Liver (tissue), 10 donors: ENCODE measurements at places on chromosomes 6 and 20. TPM values are rescaled to one million over a fixed set of nuclear protein-coding genes. Genes with fewer than 3 reads are reported as not detected.

The BFSP1 gene
- 0.17 TPM for total RNA-seq

The CGA gene
- not detected for total RNA-seq

The PEX6 gene
- 20.7 TPM for total RNA-seq

The REM1 gene
- total RNA-seq = 0.17 TPM

The CYP21A2 gene
- 1.7 TPM for total RNA-seq

The TRIM38 gene
- 2.9 TPM for total RNA-seq

The DUSP15 gene
- total RNA-seq = 0.61 TPM

The KCNQ2 gene
- total RNA-seq = not detected

The RFX6 gene
- total RNA-seq = not detected

The PCMTD2 gene
- total RNA-seq = 74.4 TPM

DNA sequence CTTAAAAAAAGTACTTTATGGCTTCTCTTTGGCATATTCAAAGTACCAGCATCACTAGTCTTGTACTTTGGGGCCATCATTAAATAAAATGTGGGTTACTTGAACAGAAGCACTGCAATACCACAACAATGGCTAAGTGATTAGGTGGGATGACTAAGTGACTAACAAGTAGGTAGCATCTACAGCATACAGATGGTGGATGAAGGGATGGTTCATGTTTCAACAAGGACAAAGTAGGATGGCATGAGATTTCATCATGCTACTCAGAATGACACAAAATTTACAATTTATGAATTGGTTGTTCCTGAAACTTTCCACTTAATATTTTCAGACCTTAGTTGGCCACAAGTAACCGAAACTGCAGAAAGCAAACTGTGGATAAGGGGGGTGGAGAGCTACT is 7.7 kb downstream of the MPC1 start:
- H3K4me3 ChIP-seq = no peak overlapping the region
- H3K27me3 ChIP-seq = no peaks in the 10 kb centered on the region
- peaks cover 22% of the 10 kb centered on the region for H3K4me1 ChIP-seq
- H3K36me3 ChIP-seq = no peaks in the 10 kb centered on the region

DNA sequence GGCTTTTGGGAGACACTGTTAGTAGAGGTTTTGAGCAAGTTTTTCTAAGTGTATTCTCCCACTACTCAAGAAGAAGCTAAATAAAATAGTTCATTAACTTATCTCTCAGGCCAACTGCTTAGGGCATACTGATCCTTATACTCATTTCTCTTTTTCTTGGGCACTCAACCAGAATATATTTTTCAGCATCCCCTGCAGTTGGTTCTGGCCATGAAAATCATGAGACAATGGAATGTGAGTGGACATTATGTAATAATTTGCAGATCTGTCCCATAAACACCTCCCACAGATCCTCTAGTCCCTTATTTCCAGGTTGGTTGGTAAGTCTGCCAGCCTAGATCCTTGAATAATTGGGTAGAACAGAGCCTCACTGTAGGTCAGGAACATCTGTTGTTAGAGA is 136.7 kb downstream of the AIG1 start:
- H3K27ac ChIP-seq = no peak overlapping the region
- H3K4me1 ChIP-seq = no peaks in the 10 kb centered on the region
- peaks cover 4% of the 10 kb centered on the region for H3K36me3 ChIP-seq

DNA sequence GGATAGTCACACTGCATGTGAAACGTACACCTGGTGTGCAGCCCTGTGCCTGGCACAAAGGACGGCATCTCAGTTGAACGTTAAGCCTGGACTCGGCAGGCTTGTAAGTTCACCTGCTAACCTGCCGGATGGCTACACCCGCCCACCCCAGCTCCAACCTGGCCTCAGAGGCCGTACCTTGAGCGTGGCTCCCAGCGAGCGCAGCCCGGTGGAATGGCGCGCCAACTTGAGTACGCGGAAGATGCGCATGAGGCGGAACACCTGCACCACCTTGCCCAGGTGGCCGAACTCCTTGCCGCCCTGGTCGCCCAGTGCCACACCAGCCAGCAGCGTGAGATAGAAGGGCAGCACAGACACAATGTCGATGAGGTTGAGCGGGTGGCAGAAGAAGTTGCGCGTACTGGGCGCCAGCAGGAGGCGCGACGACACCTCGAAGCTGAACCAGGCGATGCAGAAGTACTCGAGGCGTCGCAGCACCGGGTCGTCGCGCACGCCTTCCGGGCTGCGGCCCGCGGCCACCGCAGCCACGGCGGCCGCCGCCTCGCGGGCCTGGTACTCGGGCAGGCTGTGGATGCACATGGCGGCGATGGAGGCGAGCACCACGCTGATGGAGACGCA is 3.3 kb downstream of the KCNS1 start:
- H3K4me1 ChIP-seq = peaks cover 18% of the 10 kb centered on the region
- no peaks in the 10 kb centered on the region for H3K36me3 ChIP-seq
- no peak overlapping the region for H3K27ac ChIP-seq

GRCh38 chr6:136820561-136820960 is 1.8 kb upstream of the PEX7 start:
- H3K27ac ChIP-seq = no peak overlapping the region
- no peak for DNase-seq
- no peaks in the 10 kb centered on the region for H3K36me3 ChIP-seq
- H3K27me3 ChIP-seq = no peaks in the 10 kb centered on the region
- H3K4me1 ChIP-seq = peaks cover 7% of the 10 kb centered on the region
- H3K4me3 ChIP-seq = no peak overlapping the region

GRCh38 chr6:41404182-41404845 is 68.9 kb downstream of the NCR2 start:
- no peaks in the 10 kb centered on the region for H3K36me3 ChIP-seq
- H3K27me3 ChIP-seq = peaks cover 3% of the 10 kb centered on the region
- no peak overlapping the region for H3K4me3 ChIP-seq
- H3K4me1 ChIP-seq = peaks cover 6% of the 10 kb centered on the region
- DNase-seq = no peak

- H3K36me3 ChIP-seq = no peaks in the 10 kb centered on the region
- no peaks in the 10 kb centered on the region for H3K4me1 ChIP-seq
- no peaks in the 10 kb centered on the region for H3K27me3 ChIP-seq
- no peak overlapping the region for H3K4me3 ChIP-seq
Observed at GRCh38 chr6:88072462-88072861, 24.8 kb downstream of the SPACA1 start.

- no peak for DNase-seq
- H3K36me3 ChIP-seq = no peaks in the 10 kb centered on the region
- H3K4me3 ChIP-seq = no peak overlapping the region
- H3K27me3 ChIP-seq = no peaks in the 10 kb centered on the region
Observed at GRCh38 chr6:133707456-133707855, 181.5 kb upstream of the TCF21 start.

DNA sequence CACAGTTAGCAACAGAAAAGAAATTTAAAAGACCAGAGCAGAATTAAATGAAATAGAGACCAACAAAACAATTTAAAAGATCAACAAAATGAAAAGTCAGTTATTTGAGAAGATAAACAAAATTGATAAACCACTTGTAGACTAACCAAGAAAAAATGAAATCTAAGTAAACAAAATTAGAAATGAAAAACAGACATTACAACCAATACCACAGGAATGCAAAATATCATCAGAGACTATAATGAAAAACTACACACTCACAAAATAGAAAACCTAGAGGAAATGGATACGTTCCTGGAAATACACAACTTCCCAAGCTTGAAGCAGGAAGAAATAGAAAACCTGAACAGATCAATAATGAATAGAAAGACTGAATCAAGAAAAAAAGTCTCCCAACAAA is 97.8 kb downstream of the WDR27 start:
- H3K27ac ChIP-seq = no peak overlapping the region
- no peaks in the 10 kb centered on the region for H3K4me1 ChIP-seq
- no peak for DNase-seq
- H3K27me3 ChIP-seq = no peaks in the 10 kb centered on the region
- H3K36me3 ChIP-seq = no peaks in the 10 kb centered on the region

DNA sequence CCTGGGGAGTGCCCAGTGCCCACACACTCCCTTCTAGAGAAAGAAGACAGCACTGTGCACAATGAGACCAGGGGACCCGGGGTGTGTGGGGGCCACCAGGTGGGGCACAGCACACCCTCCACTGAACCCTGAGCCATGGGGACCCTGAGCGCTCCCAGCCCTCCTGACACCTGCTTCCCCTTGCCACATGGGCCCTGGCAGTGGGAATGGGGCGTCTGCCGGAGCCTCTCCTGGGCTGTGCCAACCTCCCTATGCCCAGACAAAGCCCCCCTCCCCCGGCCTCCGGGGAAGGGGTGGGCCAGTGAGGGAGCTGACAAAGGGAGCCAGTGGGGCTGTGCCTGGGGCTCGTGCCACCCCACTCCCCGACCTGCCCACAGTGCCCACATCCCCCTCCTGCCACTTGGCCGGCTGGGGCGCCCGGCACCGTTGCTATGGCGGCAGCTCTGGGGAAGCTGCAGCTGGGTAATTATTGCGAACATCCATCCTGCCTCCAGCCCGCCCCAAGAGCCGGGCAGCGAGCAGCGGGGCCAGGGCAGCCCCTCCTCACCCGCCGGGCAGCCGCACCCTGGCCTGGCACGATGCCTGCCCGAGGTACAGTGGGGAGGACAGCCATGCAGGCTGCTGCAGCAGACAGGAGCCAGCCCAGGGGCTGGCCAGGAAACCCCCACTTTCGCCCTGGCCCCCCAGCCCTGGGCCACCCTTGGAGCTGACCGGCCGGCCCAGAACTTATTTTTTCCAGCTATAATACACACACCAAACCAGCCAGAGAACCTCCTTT is 41.9 kb upstream of the NOL4L start:
- DNase-seq = no peak
- no peak overlapping the region for H3K27ac ChIP-seq
- H3K4me1 ChIP-seq = no peaks in the 10 kb centered on the region

GRCh38 chr20:22496817-22497216 is 87.6 kb downstream of the FOXA2 start:
- H3K4me3 ChIP-seq = no peak overlapping the region
- no peak for DNase-seq
- no peak overlapping the region for H3K27ac ChIP-seq
- no peaks in the 10 kb centered on the region for H3K36me3 ChIP-seq
- H3K27me3 ChIP-seq = no peaks in the 10 kb centered on the region
- H3K4me1 ChIP-seq = no peaks in the 10 kb centered on the region

- H3K27me3 ChIP-seq = no peaks in the 10 kb centered on the region
- H3K36me3 ChIP-seq = no peaks in the 10 kb centered on the region
- no peak for DNase-seq
Observed at GRCh38 chr20:8065691-8066090, 46.1 kb upstream of the TMX4 start.

DNA sequence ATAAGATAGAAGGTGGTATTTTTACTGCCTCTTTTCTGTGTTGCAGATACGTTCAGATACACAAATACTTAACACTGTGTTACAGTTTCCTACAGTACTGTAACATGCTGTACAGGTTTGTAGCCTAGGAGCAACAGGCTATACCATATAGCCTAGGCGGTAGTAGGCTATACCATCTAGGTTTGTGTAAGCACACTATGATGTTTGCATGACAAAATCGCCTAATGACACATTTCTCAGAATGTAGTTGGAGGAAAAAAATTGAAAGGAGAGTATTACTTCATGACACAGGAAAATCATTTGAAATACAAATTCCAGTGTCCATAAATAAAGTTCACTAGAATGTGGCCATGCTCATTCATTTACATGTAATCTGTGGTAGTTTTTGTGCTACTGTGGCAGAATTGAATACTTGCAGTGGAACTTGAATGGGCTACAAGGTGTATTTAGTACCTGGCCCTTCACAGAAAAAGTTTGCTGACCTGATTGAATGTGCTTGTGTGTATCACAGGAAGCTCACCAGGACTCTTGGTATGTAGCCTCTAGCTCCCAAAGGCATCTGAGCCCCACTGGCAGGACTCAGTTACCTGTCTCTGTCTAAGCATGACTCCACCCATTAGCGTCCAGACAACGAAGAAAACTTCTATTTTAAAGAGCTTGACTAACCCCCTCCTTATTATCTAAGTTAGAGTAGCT is 18.8 kb downstream of the TOP1 start:
- H3K36me3 ChIP-seq = no peaks in the 10 kb centered on the region
- no peak for DNase-seq
- H3K4me3 ChIP-seq = no peak overlapping the region
- H3K4me1 ChIP-seq = peaks cover 16% of the 10 kb centered on the region
- H3K27me3 ChIP-seq = no peaks in the 10 kb centered on the region
- peak overlapping the region; percentile 48 for H3K27ac ChIP-seq

- no peaks in the 10 kb centered on the region for H3K27me3 ChIP-seq
- peaks cover 3% of the 10 kb centered on the region for H3K36me3 ChIP-seq
- no peak overlapping the region for H3K4me3 ChIP-seq
- H3K27ac ChIP-seq = no peak overlapping the region
- H3K4me1 ChIP-seq = peaks cover 10% of the 10 kb centered on the region
Observed at GRCh38 chr20:21129861-21130260, 4.0 kb downstream of the KIZ start.

GRCh38 chr6:127912914-127913313 is 12.1 kb upstream of the THEMIS start:
- no peaks in the 10 kb centered on the region for H3K36me3 ChIP-seq
- H3K4me3 ChIP-seq = no peak overlapping the region
- no peaks in the 10 kb centered on the region for H3K4me1 ChIP-seq
- no peak for DNase-seq

DNA sequence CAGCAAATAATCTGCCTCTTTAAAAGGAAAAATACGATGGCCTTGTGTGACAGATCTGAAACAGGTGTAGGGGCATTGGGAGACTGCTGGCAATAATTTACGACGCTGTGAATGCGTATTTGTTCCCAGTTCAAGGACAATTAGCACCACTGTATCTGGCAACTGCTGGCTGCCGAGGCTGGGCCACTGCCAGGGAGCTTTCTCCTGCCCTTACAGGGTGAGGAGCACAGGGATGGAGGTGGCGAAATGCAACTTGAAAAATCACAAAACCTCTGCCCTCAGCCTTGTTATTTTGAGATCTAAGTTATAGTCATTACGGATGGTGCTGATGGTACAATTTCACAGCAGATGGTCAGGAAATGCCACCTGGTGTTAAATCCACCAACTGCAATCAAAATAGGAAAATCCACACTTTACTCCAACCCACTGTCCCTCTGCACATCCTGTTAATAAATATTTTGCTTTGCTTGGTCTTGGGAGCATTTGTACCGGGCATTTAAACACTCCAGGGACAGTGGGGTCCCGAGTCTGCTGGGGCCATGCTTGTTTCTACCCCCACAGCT is 6.4 kb downstream of the MYLK4 start:
- H3K27me3 ChIP-seq = no peaks in the 10 kb centered on the region
- H3K36me3 ChIP-seq = no peaks in the 10 kb centered on the region
- H3K4me3 ChIP-seq = no peak overlapping the region
- no peak overlapping the region for H3K27ac ChIP-seq

DNA sequence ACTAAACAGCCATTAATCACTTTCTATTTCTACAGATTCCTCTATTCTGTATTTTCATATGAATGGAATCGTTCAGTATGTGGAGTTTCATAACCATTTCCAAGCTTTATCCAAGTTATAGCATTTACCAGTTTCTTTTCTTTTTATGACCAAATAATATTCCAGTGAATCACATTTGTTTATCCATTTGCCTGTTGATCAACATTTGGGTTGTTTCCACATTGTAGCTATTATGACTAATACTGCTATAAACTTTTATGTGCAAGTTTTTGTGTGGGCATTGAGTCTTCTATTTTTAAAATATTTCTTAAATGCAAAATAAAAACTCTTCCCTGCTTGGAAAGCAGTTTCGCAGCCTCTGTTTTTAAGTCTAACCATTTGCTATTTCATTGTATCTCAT is 336.4 kb upstream of the OPRM1 start:
- H3K4me1 ChIP-seq = no peaks in the 10 kb centered on the region
- H3K36me3 ChIP-seq = no peaks in the 10 kb centered on the region
- no peaks in the 10 kb centered on the region for H3K27me3 ChIP-seq
- DNase-seq = no peak

- H3K27ac ChIP-seq = no peak overlapping the region
- H3K4me3 ChIP-seq = no peak overlapping the region
- no peak for DNase-seq
- H3K4me1 ChIP-seq = no peaks in the 10 kb centered on the region
- H3K27me3 ChIP-seq = no peaks in the 10 kb centered on the region
- H3K36me3 ChIP-seq = no peaks in the 10 kb centered on the region
Observed at GRCh38 chr6:91407706-91408105, 820.8 kb upstream of the MAP3K7 start.
